ENCODE measurements at places on chromosomes 6 and 20.

- no peak for DNase-seq
Observed at GRCh38 chr20:14832630-14833029, 495.2 kb upstream of the FLRT3 start.

DNA sequence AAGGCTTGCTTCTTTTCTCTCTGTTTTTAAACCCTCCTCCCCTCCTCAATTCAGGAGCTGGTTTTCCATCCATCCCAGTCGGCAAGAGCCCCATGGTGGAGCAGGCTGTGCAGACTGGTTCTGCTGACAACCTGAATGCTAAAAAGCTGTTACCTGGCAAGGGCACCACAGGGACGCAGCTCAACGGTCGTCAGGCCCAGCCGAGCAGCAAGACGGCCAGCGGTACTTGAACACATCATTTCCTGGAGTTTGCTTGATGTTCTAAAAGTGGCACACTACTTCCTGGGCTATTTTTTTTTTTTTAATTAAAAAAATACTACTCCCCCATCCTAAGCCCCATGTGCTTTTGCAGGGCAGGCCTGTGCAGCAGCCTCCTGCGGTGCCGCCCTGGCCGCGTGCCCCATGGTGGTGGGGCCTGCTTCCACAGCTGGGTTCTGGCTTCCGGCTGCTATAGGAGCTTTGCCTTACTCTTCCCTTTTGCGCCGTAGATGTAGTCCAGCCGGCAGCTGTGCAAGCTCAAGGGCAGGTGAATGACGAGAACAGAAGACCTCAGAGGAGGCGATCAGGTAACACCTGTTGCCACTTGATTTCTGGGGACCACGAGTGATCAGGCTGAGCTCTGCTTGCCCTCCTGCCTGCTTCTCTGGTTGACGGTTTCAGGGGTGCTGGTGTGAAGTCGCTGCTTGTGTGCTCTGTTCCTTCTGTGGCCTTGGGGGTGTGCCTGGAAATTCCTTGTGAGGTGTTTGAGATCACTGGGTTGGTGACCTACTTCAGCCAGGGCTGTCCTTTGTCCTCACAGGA is 7.7 kb downstream of the LSM14B start:
- no peak for DNase-seq

DNA sequence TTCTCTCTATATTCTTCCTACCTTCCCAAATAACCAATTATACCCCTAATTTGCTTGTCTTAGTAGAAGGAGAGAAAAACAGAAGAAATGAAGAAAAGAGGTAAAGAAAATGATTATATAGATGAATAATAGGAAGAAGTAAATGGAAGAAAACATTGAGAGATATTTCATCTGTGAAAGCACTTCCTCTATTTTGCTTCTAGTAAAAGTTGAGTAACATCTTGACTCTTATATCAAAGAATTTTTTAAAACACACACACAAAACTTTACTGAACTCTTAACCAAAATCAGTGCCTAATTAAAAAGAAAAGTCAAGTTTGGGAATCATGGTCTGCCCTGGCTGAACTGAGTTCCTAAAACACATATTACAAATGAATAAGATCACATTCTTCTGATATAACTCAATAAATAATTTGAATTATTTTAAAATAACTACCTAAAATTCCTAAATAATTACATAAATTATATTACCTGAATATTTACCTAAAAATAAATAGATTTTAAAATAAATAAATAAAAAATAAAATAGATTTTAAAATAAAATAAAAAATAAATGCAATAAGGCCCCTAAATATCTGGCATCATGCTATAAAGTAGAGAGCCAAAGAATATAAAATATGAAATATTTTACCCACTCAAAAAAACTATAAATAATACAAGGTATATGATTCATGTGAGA is 8.8 kb downstream of the SLC17A2 start:
- no peak for DNase-seq

GRCh38 chr20:53579581-53580375 is 13.9 kb downstream of the ZNF217 start:
- peak; percentile 18 for DNase-seq

GRCh38 chr6:138662471-138662870 is 111.1 kb upstream of the CCDC28A start:
- DNase-seq, result no peak
